AG09319 (cell line): ENCODE measurements at places on chromosomes 16 and 17.

GRCh38 chr16:87559945-87560344 is 42.4 kb upstream of the JPH3 start:
- no peak for DNase-seq

DNA sequence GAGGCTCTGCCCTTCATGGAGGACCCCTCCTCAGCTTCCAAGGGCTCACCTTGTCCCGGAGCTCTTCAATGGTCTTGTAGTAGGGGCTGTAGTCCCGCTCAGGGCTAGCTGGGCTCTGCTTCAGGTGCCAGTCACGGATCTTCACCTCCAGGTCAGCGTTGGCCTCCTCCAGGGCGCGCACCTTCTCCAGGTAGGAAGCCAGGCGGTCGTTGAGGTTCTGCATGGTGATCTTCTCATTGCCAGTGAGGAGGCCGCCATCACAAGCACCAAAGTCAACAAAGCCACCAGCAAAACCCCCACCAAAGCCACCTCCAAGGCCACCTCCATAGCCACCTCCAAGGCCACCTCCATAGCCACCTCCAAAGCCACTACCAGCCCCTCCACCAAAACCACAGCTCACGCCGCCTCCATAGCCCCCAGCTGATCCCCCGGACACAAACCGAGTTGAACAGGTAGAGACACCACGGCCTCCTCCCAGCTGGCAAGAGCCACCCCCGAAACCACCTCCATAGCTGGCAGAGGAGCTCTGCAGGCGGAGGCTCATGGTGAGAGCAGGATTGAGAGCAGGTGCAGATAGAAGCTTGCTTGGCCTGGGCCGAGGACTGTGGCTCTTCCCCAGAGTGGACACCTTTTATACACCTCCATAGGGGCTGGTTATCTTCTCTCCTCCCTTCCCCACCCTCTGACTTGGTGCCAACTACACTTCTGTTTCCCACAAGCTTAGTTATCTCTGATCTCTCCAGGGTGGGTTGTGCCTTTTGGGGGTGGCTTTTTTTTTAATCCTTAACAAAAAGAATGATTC is at the start of gene KRT13:
Gene KRT13 (minus strand): TSS at position 606 of the 802 bp plus-strand sequence. CDS start 62 bp downstream, at position 544.
- no peak for DNase-seq

DNA sequence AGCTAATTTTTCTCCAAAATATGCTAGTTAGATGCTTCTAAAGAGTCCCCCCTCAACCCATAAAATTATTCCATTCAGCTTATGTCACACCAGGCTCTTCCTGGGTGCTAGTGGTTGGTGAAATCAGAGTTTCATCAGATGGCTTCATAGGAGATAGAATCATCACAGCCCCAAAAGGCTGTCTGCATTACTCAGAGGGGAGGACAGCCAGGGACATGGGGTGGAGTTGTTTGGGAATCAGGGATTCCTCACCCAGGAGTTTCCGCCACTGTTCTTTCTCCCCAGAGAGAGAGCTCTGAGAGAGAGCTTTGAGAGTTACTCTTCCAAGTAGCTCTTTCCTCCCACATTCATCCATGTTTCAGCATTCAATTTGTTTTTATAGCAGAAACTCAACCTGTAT is 288 bp upstream of the KRT34 start:
- no peak for DNase-seq

- DNase-seq, result no peak
These were observed 16.3 kb upstream of the CACNG4 start for GRCh38 chr17:66948061-66948750.

DNA sequence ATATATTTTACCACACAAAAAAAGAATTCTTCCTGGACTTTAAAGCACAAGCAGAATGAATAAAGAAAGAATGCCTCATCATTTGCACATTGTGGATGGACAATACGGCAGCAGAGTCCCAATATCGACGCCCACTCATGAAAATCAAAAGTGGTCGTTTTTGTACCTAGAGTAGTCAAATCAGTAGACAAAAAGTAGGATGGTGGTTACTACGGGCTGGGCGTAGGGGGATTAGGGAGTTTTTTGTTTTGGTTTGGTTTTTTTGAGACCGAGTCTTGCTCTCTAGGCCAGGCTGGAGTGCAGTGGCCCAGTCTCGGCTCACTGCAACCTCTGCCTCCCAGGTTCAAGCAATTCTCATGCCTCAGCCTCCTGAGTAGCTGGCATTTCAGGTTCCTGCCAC is 8.6 kb upstream of the CENPV start:
- no peak for DNase-seq

DNA sequence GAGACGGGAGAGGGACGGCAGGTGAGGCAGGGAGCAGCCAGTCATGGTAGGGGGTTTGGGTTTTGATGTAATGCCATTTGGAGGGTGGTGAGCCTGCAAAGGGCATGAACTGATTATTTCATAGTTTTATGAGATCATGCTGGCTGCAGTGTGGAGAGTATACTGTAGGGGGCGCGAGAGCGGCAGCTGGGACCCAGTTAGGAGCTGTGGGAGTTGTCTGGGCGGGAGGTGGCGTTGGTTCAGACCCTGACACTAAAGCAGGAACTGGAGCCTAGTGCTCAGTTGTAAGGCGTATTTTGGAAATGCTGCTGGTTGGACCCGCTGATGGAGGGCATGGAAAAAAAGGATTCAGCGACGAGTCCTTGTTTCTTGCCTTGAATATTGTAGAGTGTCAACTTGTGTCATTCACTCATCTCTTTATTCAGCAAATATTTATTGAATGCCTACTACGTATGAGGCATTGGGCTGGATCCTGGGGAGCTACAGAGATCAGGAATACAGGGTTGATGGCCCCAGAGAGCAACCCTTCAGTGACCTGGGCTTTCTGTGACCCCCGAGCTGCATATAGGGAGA is 23.7 kb upstream of the KDM8 start:
- no peak for DNase-seq

- no peak for DNase-seq
These were observed 188.8 kb upstream of the FOXF1 start for GRCh38 chr16:86321491-86321890.

- DNase-seq, result no peak
These were observed 808.9 kb downstream of the CDH11 start for GRCh38 chr16:64312980-64313379.

DNA sequence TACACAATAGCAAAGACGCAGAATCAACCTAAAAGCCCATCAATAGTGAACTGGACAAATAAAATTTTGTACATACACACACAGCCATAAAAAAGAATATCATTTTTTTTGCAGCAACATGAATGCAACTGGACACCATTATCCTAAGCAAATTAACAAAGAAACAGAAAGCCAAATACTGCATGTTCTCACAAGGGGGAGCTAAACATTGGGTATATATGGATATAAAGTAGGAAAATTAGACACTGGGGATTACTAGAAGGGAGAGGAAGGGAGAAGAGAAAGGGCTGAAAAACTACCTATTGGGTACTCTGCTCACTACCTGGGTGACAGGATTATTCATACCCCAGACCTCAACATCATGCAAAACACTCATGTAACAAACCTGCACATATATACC is 28.2 kb downstream of the ADAMTS18 start:
- DNase-seq, result no peak

DNA sequence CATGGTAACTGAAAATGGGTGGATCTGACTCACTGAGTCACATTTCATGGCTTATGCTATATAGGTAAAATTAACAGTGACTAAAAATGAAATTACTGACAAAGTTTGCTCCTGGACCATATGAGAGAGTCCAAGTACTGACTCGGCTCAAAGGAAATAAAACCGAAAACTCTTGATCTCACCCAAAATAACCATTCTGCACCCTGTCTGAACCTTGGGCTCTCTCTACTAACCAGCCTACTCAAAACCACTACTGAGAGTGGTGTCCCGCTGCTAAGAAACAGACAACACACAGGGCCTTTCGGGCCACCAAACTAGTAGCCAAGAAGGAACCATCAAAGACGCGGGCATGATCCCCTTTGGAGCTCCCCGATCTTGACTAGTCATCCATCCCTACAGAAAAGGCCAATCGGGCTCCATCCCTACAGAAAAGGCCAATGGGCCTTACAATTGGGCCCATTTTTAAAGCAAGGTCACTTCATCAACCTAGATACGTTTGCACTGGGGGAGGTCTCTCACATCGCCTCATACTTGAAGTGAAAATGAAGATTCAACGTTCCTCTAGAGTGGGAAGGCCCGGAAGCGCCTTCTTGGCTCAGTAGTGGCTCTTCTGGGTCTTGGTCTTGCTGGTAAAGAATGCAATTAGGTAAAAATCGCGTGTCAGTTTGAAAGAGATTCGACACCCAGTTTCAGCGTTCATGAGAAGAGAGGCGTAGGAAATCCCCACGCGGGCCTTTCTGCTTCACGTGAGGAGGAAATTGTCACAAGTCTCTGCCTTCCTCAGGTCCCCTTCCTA is 720 bp upstream of the ZPBP2 start:
- DNase-seq, result no peak

DNA sequence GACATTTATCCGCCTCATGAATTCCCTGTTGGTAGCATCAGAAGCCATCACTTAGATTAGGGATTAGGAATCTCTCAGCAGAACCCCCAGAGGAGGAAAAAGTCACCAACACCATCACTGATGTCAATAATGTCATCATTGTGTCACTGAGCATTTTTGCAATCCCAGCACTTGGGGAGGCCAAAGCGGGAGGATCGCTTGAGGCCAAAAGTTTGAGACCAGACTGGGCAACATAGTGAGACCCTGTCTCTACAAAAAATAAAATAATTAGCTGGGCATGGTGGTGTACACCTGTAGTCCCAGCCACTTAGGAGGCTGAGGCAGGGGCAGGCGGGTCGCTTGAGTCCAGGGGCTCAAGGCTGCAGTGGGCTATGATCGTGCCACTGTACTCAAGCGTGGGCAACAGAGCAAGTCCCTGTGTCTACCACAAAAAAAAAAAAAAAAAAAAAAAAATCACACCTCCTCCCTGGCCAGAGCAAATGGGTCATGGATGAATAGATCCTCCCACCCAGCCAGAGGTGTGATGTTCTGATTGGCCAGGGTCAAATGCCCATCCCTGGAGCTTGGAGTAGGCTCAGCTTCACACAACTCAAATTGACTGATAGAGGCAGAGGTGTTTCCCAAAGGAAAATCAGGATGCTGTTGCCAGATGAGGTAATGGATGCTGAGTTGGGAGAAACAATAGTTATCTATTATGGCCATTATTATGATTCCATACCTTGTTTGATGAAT is 31.6 kb downstream of the VWA3A start:
- no peak for DNase-seq

- no peak for DNase-seq
These were observed 1.1 kb downstream of the DCUN1D3 start for GRCh38 chr16:20899071-20899470.

GRCh38 chr17:62692159-62692651 is 64.7 kb downstream of the MRC2 start:
- DNase-seq, result no peak

DNA sequence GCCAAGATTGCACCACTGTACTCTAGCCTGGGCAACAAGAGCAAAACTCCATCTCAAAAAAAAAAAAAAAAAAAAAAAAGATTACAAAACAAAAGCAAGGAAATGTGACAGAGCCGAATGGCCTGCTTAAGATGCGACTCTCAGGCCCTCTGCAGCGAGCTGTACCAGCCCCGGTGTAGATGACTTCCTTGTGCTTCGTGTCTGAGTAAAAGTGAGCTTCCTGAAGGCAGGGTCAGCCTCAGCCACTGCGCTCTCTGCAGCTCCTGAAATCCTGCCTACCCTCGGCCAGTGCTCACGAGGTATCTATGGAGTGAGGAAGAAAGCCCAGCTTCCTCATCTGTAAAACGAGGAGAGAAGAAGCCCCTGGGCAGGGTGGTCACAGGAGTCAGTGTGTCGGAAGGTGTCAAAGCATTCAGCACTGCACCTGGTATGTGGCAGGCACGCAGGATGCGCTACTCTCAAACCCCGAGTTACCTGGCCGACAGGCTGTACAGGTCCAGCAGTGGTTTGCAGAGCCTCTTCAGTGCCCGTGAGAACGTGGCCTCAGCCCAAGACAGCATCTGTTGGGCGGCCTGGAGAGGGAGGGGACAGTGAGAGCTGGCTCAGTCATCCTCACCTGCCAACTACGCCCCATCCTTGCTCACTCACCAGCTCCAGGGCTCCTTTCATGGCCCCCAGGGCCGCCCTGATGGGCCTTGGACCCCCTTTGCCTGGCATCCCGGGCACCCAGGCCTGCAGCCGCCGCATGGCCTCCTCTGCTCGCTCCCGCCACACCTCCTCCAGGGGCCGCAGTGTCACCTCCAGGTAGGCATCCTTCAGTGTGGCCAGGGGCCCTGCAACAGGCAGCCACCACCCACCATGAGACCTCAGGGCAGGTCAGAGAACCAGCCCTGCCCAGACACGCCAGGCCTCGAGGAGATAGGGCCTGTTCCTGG is 44.6 kb downstream of the RMI2 start:
- DNase-seq, result no peak

GRCh38 chr17:48030531-48030930 is 7.1 kb downstream of the COPZ2 start:
- DNase-seq, result no peak

DNA sequence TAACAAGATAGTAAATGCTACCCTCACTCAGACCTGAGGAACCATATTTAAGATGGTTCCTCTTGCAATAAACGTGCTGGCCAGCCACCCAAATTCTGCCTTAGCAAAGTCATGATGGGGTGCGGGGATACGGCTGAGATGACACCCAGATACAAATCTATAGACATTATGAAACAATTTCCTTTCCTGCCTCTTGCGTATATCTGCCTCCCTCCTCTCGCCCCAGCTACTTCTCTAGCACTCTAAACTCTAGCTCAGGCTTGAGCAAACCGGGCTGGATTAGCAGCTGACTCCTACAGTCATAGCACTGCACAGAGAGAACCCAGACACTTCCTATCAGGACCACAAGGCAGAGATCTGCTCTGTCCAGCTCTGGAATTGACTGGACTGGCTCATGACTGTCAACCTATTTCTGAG is 22.3 kb downstream of the CD300LF start:
- no peak for DNase-seq

DNA sequence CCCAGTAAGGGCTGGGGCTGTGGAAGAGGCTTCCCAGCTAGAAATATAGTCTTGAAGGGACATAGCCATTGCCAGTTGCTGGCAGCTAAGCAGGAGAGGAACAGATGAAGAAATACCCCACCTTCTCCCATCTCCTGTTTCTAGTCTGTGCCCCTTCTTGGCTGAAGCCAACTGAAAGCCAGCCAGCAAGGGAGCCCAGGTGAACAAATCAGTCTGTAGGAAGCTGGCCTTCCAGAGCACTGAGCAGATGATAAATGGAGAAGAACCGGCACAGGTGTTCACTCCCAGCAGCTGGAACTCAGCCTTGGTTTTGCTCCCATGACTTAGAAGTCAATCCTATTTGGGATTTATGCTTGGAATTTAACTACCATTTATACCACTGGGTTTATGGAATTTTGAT is 69.2 kb upstream of the DHX40 start:
- no peak for DNase-seq

DNA sequence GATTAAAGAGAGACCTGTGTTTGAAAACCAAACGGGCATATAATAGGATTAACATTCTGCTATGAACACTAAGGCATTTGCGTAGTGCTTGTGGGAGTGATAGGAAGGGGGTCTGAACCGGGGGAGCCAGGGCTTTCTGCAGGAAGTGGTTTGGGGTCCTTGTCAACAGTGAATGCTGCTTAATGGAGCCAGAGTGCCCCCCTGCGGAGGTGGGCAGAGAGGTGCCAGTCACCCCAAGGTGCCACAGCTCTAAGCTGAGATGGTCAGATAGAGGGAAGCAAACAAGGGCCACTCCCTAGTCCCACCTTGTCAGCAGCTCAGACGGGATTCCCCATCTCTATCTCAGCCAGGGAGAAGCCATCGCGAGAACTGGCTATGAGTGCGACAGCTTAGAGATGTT is 17.7 kb downstream of the NAA60 start:
- no peak for DNase-seq

- DNase-seq, result peak; percentile 35
These were observed 205.9 kb downstream of the HS3ST3A1 start for GRCh38 chr17:13395862-13396261.

- DNase-seq, result no peak
These were observed 269.9 kb downstream of the SHISA9 start for GRCh38 chr16:13171313-13171712.

- DNase-seq, result peak; percentile 56
These were observed 10.5 kb upstream of the TEKT3 start for GRCh38 chr17:15351925-15352324.
